ENCODE measurements at places on chromosomes 2 and 18.

- no peak for DNase-seq
Measured at GRCh38 chr2:173959909-173960308, 5.3 kb downstream of the SP3 start.

- DNase-seq: no peak
Measured at GRCh38 chr2:7748717-7749415, 831.7 kb downstream of the RNF144A start.

GRCh38 chr18:11516751-11517503 lies 92.5 kb upstream of the SLC35G4 start:
- no peak for DNase-seq

GRCh38 chr18:36129300-36130038 lies at the start of the genes ELP2 and SLC39A6:
TSS of gene ELP2 (plus strand) at chr18:36129899. CDS start at chr18:36129934, 35 bp downstream.
TSS of gene SLC39A6 (minus strand) at chr18:36129340. CDS start at chr18:36127007, 2,333 bp downstream.
- DNase-seq: peak; percentile 93

Measured in foreskin fibroblast (primary cell).